ENCODE measurements at places on chromosomes 2 and 18.
A peak's percentile ranks its signal among the peaks of the same experiment; 100 is the strongest.

GRCh38 chr18:3514312-3515216, 64.6 kb downstream of the TGIF1 start:
- no peak for DNase-seq

- no peak for DNase-seq
Observed at GRCh38 chr2:171999161-171999560, 592 bp upstream of the METAP1D start.

DNA sequence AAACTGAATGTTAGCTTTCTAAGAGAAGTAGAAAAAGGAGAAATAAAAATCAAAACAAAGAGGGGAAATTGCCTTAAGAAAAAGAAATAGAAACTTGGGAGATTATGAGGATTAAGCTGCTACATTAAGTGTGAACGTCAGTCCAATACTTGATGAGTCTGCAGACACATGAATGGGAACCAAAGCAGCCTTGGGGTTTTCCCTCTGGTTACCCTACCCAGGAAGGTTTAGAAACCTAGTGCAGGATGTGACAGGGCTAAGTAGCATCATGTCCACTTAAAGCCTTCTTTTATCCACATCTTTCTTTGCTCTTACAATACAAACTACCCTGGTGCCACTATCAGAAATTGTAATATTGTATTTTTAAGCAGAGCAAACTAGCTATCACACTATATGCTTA, 22.3 kb downstream of the SLC35F5 start:
- no peak for DNase-seq

DNA sequence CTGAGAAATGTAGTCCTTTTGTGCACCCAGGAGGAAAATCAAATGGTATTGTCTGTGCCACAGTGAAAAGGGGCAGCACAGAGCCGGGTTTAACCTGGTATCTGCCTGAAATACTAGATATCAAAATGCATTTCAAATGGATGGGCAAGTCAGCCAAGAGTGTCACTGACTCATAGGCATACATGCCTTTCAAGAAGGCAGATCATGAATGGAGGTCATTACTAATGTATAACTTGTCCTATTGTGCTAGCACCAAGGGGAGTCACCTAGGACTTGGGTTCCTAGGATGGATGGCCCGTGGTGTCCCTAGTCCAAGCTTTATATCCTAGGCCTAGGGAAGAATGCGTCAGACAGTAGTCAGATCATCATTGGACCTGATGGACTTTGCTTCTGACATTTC, 49.9 kb downstream of the TCF7L1 start:
- DNase-seq: no peak

DNA sequence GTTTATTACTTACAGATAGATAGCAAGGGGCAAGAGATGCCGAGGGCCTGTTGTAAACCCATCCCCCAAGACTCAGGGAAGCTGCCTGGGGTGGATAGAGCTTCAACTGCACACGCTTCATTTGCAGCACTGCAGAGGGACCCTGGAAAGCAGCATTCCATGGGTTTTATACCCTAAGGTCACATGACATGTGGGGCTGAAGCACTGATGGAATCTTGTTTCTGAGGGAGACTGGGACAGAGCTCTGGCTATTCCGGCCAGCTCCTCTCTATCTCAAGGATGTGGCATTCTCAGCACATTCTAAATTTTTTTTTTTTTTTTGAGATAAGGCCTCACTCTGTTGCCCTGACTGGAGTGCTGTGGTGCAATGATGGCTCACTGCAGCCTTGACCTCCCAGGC, 300.1 kb downstream of the MYCN start:
- DNase-seq: no peak

- no peak for DNase-seq
Observed at GRCh38 chr2:88601286-88601685, 26.0 kb downstream of the EIF2AK3 start.

DNA sequence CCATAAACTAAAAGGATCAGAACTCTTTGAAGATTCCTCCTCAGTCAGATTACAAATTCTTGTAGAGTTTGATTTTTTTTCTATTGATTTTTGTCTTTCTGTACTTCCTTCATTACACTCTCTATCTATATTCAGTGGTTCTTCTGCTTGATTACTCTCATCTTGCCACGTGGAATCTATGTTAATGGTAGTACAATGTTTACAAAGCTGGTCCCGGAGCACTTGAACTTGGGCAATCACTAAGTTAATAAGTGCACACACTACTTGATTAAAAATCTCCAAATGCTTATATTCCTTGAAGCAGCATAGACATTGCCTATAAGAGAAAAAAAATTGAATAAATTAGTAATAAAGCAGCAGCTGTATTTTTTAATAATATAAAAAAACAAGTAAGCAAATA, 65.1 kb downstream of the USP34 start:
- DNase-seq: no peak

GRCh38 chr2:196427986-196428634, 211.4 kb upstream of the CCDC150 start:
- DNase-seq: no peak

DNA sequence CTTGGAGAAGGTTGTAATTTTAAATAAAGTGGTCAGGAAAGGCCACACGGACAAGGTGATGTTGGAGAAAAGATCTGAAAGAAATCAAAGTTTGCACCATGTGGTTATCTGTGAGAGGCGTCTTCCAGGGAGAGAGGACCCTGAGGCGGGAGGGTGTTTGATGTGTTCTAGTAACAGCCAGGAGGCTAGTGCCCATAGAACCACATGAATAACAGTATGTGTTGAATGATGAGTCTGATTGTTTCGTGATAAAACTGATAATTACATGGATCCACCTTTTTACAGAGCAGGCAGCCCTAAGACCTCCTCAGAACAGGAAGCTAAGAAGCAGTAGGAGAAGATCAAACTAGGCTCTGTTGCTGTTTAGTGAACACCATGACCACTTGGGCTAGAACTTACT, 91.4 kb downstream of the SCG2 start:
- no peak for DNase-seq

DNA sequence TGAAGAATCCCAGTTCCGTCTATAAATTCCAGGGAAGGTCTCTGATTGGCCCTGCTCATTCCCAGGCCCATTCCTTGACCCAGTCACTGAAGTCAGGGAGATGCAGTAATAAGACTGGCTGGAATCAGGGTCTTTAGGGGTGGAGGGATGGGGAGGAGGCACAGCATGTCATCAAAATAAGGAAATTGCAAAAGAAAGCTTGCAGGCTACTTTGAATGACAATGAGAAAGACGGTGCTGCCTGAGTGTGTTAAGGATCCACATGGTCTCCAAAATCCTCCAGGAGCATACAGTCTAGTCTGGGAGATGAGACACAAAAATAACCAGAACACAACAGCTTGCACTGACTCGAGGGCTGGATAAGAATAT, 2.0 kb upstream of the DES start:
- DNase-seq: no peak

DNA sequence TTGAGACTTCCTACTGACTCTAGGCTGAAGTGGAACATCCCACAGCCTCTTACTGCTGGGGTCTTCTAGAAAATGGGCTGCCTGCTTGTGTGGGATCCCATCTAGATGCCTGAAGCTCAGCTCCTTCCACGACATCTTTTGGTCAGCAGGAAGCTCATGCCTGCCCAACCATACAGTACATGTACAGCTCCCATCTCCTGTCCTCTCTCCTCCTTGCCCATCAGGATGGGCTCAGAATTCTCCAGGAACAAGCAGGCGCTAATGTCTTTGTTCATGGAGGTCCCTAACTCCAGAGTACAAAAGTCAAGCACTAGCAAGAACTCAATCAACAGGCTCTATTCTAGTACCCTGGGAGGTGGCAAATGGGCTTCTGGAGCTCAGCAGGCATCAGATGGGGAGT, 31.7 kb upstream of the GPR17 start:
- no peak for DNase-seq

- DNase-seq: no peak
Observed at GRCh38 chr2:48322251-48322650, 207.7 kb upstream of the STON1 start.

GRCh38 chr2:159797543-159798375, at the start of gene CD302:
Gene CD302, minus strand, starts transcription at chr2:159798208. Its CDS starts 10 bp downstream, at chr2:159798198.
- DNase-seq: peak; percentile 6

GRCh38 chr2:8437949-8438400, 243.9 kb upstream of the ID2 start:
- DNase-seq: no peak

DNA sequence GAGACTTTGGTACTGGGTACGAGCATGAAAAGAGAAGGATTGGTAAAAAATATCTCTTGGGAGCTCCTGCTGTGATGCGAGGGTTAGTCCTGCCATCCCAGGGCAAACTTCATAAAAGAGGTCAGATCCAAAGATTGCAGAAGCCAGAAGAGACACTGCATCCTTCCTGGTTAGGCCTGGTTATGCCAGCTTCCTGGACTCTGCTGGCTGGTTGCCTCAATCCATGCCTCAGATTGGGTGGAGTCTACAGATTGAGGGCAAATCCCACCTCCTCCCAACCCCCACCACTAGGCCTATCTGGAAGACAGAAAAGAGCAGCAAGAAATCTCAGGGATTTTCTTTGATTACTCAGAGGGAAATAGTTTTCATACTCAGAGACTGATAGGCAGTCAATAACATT, 5.3 kb upstream of the ACADL start:
- no peak for DNase-seq

- no peak for DNase-seq
Observed at GRCh38 chr2:145906354-145906753, 1386.4 kb upstream of the ZEB2 start.

DNA sequence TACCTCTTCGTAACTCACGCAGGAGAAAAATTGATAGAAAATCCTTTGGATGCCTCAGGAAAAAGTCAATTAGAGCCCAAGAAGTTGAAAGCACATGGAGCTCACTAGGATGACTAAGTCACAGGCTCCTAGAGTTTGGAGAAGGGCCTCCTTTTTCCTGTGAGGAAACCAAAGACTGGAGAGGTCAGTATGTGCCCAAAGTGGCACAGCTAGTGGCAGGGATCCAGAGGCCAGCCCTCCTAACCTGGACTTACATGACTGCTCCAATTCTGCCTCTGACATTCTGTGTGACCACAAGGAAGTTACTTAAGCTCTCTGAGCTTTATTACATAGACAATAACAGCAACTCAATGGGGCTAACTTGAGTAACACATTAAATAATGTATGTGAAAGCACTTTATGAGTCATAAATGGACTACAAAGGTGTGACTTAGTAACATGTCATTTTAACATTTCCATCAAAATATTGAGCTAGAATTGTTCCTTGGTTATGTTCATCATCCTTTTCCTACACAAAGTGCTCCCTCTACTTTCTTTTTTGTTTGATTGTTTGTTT, 91.6 kb downstream of the DHRS9 start:
- DNase-seq: no peak

- DNase-seq: no peak
Observed at GRCh38 chr2:216133397-216133796, 24.2 kb downstream of the XRCC5 start.

DNA sequence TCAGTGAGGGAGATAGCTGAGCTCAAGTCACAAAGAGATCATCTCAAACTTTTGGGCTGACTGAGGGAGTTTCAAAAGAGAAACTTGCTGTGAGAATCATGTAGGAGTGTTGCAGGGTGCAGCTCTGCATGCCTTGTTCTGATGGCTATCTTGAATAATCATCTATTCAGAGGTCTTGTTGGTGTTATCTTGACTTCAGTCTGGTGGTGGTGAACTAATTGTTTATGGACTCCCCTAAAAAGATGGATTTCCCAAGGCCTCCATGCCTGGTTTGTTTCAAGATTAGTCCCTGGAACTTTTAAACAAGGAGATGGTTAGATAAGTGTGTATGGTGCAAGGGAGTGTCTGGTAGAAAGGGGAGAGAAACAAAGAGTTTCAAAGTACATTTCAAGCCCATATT, 29.8 kb downstream of the SLC39A6 start:
- no peak for DNase-seq

Data from T-cell (primary cell).